Hepatic stellate cell (primary cell): ENCODE measurements at places on chromosomes 16 and 17.

DNA sequence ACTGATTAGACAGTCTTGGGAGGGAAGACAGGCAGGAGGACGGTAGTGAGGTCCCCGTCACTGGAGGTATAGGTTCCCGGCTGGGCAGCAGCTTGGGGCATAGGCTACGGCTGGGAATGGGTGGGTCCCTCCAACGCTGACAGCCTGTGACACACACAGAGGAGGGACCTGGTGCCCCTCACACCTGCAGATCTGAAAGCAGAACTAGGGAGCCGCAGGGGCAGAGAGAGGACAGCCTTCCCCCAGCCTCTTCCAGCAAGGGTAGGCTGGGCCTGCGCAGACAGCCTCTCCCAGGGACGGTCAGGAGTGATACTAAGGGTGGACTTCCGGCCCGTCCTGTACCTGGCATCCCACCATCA is 2.0 kb downstream of the P2RX1 start:
- DNase-seq = no peak

DNA sequence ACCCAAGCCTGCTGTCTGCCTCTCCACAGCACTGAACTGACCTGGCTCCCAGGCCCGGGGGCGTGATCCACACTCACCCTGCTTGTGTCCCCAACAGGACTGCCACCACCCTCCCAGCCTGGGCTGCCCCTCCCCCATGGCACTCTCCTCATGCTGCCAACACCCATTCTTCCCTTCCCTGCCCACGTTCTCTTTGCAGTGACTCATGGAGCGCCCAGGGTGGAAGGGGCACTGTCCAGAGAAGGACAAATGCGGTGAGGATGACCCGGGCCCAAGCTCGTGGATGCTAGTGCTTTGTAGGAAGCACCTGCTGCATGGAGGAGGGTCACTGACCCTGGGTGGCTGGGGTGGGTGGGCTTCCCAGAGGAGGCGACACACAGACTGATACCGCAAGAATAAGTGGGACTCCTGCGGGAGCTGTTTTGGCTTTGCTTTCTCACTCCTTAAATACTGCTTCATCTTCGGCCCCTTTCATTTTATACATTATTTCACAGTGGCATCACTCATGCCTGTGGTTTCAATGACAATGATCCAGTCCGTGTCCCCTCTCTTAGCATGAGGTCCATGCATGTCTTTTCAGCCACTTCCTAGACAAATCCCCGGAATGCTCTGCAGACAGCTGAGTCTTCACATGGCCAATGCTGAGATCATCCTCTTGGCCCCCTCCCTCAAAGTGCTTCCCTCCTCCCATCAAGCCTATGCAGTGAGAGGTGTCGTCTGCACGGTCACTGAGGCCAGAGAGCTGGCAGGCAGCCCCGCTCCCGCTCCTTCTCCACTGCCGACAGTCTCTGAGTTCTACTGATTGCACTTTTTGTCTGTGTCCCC is 17.6 kb downstream of the CDK5R1 start:
- peak; percentile 74 for DNase-seq

DNA sequence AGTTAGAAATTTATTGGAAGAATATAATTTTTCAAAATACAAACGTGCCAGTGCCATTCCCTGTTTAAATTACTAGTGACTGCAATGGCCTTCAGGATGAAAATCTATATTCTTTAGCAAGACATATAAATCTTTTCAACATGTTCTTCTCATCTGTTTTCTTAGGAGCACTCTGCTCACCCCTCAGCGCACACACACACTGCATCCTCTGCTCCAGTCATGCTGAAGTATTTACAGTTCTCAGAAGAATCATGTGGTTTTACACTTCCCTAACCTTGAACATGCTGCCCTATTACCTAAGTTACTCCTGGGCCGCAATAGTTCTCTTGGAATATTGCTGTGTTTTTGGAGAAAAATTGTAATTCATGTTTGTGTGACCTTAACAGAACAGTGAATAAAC is 820.6 kb downstream of the CDH8 start:
- DNase-seq = no peak

DNA sequence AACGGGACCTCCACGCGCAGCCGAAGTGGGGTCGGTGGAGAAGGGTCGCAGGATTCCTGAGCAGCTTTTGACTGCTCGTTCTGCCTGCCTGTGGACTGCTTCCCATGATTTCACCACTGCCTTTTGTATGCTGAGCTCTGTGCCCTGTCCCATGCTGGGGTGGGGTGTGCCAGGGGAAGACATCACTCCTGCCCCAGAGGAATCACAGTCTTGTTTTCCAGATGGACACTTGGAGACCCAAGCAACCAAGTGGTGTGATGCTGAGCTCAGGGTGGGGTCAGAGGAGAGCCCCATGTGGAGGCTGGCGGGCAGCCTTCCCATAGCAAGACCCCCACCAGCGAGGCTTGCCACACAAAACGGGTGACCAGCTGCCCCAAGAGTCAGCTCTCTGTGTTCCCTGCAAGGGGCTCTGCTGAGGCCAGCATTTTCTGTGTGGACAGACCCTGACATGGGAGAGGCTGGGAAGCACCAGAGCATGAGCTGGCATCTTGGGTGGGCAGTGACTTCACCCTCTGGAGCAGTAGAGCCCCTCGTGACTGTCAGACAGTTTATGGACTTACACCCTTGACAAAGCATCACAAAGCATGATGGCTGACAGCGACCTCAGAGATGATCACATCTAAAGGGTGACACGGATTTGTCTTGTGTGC is 111.9 kb downstream of the GNAO1 start:
- no peak for DNase-seq

- DNase-seq = peak; percentile 81
Observed at GRCh38 chr16:84687715-84688114, 12.1 kb upstream of the USP10 start.

DNA sequence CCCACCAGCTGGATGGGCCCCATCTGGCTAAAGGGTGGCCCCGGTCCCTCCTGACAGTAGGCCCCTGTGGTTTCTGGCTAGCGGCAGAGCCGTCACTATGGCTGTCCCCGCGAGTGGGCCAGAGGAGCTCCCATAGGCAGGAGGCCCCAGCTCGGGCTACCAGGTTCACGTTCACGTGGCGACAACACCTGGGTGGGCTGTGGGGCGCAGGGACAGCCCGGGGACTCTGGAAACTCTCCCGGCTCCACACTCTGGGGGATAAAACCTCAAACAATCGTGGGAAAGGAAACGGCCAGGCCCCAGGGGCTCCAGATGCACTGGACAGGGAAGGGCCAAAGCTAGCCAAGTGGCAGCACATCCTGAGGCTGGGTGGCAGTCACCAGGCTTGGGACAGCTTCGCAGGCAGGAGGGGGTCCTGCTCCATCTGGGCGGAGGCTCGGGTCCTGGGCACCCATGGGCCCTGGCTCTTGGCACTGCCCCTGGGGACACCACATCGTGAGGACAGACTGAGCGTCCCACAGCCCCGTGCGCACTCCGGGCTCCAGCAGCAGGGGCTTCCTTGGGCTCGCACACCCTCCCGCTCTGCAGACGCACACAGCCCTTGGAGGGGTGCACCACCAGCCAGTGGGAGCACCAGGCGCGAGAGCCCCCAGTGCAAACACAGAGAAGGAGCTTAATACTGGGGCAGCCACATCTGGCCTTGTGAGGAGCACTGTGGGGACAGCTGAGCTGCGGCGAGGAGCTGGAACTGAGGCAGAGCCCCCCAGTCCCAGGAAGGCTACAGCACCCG is 4.4 kb downstream of the RNF166 start:
- DNase-seq = no peak

GRCh38 chr16:69830534-69831211 is 68.5 kb downstream of the WWP2 start:
- DNase-seq = no peak
